ENCODE measurements at places on chromosomes 13 and 19.

DNA sequence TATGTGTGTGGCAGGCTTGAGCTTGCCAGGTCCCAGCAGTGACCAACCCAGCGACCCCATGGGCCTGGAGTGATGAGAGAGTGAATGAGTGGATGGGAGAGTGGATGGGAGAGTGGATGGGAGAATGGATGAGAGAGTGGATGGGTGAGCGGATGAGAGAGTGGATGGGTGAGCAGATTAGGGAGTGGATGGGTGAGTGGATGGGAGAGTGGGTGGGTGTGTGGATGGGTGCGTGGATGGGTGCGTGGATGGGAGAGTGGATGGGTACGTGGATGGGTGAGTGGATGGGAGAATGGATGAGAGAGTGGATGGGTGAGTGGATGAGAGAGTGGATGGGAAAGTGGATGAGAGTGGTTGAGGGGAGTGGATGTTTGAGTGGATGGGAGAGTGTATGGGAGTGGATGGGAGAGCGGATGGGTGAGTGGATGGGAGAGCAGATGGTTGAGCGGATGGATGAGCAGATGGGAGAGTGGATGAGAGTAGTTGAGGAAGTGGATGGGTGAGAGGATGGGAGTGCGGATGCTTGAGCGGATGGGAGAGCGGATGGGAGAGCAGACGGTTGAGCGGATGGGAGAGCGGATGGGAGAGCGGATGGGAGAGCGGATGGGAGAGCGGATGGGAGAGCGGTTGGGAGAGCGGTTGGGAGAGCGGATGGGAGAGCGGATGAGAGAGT is 10.3 kb upstream of the TEKTIP1 start:
- no peaks in the 10 kb centered on the region for H3K4me1 ChIP-seq
- H3K27ac ChIP-seq: no peak overlapping the region
- DNase-seq: no peak
- H3K4me3 ChIP-seq: no peak overlapping the region
- no peaks in the 10 kb centered on the region for H3K27me3 ChIP-seq

DNA sequence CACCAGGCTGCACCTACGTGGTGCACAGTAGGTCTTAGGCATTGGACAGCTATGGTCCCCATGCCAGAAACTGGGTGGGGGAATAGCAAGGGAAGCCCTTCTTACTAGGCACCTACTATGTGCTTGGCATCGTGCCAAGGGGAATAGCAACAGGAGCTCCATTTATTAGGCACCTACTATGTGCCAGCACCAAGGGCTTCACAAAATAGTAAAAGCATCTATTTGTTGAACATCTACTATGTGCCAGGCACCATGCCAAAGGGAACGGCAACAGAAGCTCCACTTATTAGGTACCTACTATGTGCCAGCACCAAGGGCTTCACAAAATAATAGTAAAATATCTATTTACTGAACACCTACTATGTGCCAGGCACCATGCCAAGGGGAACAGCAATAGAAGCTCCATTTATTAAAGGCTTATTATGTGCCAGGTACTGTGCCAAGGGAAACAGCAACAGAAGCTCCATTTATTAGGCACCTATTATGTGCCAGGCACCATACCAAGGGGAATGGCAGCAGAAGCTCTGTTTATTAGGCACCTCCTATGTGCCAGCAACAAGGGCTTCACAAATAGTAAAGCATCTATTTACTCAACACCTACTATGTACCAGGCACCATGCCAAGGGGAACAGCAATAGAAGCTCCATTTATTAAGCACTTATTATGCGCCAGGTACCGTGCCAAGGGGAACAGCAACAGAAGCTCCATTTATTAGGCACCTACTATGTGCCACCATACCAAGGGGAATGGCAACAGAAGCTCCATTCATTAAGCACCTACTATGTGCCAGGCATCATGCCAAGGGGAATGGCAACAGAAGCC is 108.5 kb downstream of the PTPRS start:
- no peaks in the 10 kb centered on the region for H3K27me3 ChIP-seq
- H3K27ac ChIP-seq: no peak overlapping the region
- H3K4me1 ChIP-seq: peaks cover 7% of the 10 kb centered on the region
- H3K4me3 ChIP-seq: no peak overlapping the region

- peak; percentile 83 for DNase-seq
- peak overlapping the region; percentile 97 for H3K27ac ChIP-seq
- peaks cover 58% of the 10 kb centered on the region for H3K4me1 ChIP-seq
- no peaks in the 10 kb centered on the region for H3K36me3 ChIP-seq
- no peaks in the 10 kb centered on the region for H3K27me3 ChIP-seq
Observed at GRCh38 chr19:44846455-44847143, 502 bp downstream of the NECTIN2 start.

DNA sequence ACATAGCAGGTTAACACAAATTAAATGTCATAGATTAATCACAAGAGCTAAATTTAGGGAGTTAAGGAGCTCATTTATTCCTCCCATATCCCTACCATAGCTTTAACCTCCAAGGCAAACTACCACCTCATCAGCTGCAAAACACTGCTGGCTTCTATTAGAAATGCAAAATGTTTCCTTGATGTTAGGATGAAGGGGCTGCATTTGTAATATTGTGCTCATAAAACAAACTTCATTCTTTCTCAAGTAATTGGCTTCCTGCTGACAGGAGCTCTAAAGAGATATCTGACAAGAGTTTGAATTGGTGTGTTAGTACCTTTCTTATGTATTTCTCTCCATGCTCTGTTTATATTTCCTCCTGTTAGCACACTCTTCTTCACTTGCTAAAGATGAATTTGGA is 152.1 kb downstream of the OLFM4 start:
- no peaks in the 10 kb centered on the region for H3K4me1 ChIP-seq
- H3K4me3 ChIP-seq: no peak overlapping the region
- H3K27ac ChIP-seq: no peak overlapping the region
